ENCODE measurements at places on chromosomes 13 and 19.

DNA sequence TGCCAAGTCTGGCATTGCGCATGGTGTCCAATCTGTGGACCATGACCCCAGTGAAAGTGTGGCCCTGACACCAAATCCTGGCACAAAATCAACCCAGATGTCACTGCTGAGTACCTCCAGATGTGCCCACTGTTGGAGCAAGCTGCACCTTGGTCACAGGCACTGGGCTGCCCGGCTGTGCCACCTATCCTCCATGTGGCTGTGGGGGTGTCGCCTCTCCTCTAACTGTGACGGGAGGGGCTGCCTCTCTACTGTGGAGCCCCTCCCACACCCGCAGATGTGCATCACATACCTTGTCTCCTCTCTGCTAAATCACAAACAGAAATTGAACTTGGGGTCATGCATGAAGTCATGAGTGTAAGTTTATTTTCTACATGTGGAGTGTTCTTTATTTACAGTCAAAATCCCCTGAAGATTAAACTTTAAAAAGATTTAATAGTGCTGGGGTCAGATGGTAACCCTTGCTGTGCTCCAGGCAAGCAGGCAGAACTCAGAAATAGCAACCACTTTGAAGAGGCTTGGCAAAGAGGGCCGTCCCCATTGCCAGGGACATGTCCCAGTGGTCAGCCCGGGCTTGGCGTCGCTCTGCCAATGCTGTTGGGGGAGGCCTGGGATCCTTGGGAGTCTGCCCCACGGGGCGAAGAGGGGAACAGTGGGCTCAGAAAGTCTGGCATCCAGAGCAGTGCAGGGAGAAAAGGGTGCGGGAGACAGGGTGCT, 46.4 kb upstream of the ZNF536 start:
- DNase-seq, result no peak

DNA sequence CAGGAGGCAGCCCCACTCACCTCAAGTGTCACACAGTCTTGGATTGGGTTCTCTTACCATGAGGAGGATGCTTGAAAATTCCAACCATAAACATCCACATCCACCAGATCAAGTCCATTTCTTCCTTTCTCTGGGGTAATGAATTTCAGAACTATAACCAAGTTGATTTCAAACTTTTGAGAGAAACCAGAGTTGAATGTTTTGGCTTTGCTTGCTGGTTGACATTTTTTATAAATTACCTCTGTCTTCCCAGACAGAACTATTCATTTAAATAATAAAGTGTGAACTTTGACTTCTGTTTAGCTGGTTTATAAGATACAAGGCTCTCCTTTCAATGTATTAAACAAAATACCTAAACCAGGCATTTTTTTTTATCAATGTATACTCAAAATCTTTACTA, 550.7 kb downstream of the KCTD12 start:
- no peak for DNase-seq

DNA sequence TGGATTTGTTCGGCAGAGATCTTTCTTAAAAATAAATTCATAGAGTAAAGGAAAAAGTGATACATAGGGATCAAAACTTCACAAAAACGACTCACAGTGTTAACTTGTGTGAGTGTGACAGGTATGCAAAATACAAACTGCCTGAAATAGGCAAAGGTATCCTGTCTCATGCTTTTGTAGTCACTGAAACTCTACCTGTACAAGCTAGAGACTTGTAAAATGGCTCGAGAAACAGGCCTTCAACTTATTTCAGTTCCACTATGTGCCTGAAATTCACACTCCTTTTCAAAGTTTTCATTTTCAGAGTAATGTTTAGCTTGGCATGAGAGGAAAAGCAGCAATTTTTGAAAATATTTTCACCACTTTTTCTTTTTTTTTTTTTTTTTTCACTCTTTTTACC, 290.4 kb downstream of the DIAPH3 start:
- DNase-seq, result no peak

GRCh38 chr13:75847588-75847987, 211.5 kb downstream of the LMO7 start:
- no peak for DNase-seq

- no peak for DNase-seq
Observed at GRCh38 chr13:47190696-47191305, 293.9 kb upstream of the HTR2A start.

DNA sequence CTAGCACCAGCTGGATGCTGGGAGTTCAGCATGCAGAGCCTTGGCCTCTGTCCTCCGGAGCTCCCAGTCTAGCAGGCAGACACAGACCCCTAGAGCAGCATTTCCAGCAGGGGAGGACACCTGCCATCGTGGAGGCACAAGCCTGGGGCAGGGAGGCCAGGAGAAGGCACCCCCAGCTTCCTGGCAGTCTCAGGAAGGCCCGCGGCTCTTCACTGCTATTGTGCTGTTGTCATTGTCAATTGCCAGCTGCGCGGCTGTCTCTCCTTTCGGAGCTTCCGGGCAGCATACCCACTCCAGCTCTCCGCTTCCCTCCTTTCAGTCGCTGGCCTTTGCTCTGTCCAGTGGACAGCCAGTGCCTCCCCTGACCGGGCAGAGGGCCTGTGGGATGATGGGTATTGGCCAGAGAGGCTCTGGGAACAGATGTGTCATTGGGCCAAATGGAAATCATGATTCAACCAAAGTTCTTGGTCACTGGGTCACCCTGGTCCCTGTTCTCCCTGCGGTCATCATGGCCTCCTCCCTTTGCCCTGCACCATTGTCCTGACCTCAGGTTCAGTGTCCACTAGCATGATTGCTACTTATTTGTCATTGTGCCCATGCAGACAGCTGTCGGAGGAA, 93.0 kb downstream of the SLC7A1 start:
- no peak for DNase-seq

- DNase-seq, result no peak
Observed at GRCh38 chr19:17021793-17022590, 4.6 kb downstream of the CPAMD8 start.

DNA sequence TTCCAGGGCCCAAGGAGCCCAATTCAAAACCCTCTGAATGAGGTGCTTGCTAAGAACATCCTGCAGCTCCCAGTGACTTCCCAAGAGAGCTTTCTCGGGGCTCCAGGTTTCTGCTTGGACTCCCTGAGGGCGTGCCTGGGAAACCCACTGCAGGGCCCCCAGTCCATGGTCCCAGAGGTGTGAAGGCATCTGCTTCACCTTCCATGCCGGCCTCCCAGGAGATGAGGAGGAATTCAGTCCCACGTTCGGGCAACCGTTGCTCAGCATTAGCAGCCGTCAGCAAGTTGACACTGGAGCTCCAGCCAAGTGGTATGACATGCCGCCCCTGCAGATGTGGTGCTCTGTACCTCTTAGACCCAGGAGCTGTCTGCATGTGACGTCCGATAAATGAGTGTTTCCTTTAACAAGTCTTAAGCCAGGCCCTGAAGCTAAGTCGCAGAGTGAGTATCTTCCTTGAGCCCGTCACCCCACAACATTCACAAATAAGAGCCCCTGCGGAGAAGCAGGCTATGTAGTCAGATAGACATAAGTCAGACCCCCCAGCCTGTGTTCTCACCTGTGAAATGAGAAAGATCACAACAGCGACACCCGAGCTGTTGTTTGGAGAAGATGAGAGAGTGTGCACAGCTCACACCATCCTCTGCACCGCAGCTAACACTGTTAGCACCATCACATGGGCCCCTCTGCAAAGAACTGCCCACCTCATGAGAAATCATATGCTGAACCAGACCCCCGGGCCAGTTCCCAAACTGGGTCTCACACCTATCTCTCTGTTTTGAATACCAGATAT, 150.3 kb downstream of the KATNAL1 start:
- DNase-seq, result no peak

- DNase-seq, result no peak
Observed at GRCh38 chr19:8302734-8303133, 5.4 kb downstream of the CD320 start.

DNA sequence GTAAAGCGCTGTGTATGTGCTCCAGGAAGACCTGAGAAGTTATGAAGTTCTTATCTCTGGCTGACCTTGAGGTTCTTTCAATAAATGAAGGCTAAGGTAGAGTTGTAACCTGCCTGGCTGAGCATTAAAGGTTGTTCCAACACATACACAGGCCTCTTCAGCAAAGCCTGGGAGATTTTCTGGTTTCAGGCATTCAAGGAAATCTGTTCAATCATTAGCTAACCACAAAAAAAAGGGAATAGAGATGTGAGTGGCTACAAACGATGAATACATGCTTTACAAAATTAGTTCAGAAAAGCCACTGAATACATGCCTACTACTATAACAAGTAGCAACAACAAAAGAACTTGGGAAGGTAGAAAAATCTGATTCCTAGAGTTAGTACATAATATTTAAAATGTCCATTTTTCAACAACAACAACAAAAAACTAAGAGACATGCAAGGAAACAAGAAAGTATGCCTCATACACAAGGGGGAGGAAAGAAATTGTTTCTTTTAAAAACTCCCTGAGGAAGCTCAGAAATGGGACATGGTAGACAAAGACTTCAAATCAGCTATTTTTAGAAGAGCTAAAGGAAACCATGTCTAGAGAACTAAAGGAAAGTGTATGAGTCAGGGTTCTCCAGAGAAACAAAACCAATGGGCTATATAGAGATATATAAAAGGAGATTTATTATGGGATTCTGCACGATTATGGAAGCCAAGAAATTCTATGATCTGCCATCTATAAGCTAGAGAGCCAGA, 191.5 kb upstream of the IPO5 start:
- no peak for DNase-seq

DNA sequence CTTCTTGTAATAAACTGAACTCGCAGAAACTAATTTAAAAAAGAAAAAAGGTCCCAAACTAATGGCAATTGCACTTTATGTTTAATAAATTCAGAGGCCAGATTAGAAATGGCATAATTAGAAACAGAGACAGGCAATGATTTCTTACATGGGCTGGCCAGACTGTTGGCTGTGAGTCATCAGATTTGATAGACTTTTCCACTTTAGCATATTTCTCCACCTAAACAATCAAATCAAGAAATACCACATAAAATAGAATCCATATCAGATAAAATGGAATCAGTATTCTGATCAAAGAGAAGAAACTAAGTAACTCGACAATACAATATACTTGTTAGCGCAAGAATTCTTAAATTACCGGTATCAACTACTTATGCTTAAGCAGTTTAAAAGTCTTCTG, 29.0 kb downstream of the EXOSC8 start:
- DNase-seq, result no peak

DNA sequence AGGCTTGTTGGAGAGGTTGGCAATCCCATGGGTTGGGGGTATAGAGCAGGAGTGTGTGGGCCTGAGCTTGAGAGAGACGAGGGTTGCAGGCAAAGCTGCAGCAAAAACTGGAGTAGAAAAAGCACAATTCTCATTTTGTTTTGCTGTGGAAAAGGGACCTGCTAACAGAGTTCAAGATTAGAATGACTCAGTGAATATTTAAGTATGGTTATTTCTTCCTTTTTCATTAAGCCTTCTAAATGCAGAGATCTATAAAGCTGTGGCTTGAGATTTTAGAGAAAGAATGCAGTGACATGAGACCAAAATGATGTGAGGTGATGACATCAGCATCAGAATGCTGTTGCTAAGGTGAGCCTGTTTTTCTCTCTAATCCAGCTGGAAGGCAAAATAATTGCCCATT, 10.8 kb upstream of the MBNL2 start:
- DNase-seq, result no peak

GRCh38 chr19:51020988-51021651, 1.6 kb upstream of the KLK10 start:
- no peak for DNase-seq

DNA sequence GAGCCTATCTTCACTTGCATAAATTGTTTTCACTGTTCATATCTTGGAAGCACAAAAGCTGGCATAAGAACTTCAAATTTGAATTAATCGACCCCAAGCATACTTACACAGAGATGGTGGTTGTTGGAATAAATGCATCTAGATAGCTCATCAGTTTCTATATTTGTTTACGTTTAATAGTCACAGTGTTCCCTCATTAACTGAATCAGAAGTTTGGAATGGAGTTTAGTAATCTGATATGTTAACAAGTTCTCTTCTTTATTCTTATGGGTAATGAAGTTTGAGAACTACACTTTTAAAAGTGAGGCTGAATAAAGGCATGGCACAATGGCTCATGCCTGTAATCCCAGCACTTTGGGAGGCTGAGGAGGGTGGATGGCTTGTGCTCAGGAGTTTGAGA, 886.7 kb upstream of the PCDH20 start:
- no peak for DNase-seq

GRCh38 chr13:69524459-69525150, 583.0 kb upstream of the ATXN8OS start:
- no peak for DNase-seq

- DNase-seq, result no peak
Observed at GRCh38 chr19:2429917-2430535, 2.6 kb upstream of the TIMM13 start.

DNA sequence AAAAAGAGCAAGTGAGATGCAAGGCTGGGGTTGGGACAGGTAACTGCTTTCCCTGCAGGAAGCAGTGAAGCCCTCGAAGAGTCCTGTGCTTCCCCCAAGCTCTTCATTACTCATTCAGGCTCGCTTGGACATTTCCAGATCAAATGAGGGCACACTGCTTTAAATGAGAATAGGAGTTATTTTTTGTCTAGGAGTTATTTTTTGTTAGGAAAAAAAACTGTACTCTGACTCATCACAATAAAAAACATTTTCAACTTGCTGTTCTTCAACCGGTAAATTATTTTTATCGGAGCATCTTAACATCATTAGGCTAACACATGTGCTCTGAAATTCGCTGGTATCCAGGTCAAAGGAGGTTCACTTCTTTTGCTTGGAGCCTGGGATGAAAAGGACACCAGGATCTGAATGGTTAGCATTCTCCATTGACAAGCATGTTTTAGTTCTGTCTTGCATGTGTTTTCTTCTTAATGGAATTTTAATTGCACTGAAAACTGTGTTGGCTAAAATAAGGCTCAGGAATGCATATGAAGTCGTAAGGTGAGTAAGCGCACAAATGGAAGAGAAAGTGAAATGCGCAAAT, 80.7 kb upstream of the STK24 start:
- DNase-seq, result no peak

GRCh38 chr19:6476155-6476895, 5.3 kb downstream of the DENND1C start:
- DNase-seq, result peak; percentile 59

- DNase-seq, result no peak
Observed at GRCh38 chr13:20553311-20553710, 13.6 kb upstream of the IFT88 start.

DNA sequence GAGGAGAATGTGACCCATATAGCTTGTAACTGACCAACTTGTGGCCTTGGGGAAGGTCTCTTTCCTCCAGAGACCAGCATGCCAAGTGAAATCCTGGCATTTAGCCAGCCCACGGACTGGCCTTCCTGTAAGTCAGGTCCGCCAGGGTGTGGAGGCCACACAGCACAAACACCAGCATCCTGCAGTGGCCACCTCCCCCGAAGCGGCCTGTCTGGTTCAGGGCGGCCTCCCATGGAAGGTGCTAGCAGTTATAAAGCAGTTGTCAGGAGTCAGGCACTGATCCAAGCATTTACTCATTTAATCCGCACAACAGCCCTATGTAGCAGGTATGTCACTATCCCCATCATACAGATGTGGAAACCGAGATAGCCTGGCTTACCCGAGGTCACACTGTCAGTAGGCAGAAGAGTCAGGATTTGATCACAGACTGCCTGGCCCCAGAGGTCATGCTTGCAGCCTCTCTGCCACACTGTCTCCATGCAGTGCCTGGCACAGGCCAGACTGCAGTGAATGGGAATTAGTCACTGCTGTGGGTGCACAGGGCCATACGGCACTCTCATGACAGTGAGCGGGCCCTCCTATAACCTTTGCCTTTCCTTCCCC, 36.7 kb downstream of the CAPN12 start:
- DNase-seq, result no peak

Data from germinal center (tissue), 1 donor.